ENCODE measurements at places on chromosomes 6 and 20.
A peak's percentile ranks its signal among the peaks of the same experiment; 100 is the strongest.

- no peaks in the 10 kb centered on the region for H3K27me3 ChIP-seq
- no peak overlapping the region for H3K27ac ChIP-seq
- H3K4me3 ChIP-seq, result no peak overlapping the region
- DNase-seq, result no peak
- no peaks in the 10 kb centered on the region for H3K4me1 ChIP-seq
Measured at GRCh38 chr6:14309516-14309915, 191.9 kb downstream of the CD83 start.

- H3K27ac ChIP-seq, result peak overlapping the region; percentile 99
- DNase-seq, result no peak
- H3K4me3 ChIP-seq, result peak overlapping the region; percentile 77
- no peaks in the 10 kb centered on the region for H3K27me3 ChIP-seq
- H3K36me3 ChIP-seq, result no peaks in the 10 kb centered on the region
Measured at GRCh38 chr20:50930976-50931305, 296 bp downstream of the ADNP start.

GRCh38 chr6:32046450-32047083 lies 8.4 kb downstream of the CYP21A2 start:
- peaks cover 20% of the 10 kb centered on the region for H3K4me1 ChIP-seq
- H3K4me3 ChIP-seq, result no peak overlapping the region
- peak; percentile 25 for DNase-seq
- peak overlapping the region; percentile 75 for H3K27ac ChIP-seq
- no peaks in the 10 kb centered on the region for H3K36me3 ChIP-seq
- H3K27me3 ChIP-seq, result no peaks in the 10 kb centered on the region

- H3K36me3 ChIP-seq, result no peaks in the 10 kb centered on the region
- no peak for DNase-seq
- H3K27ac ChIP-seq, result no peak overlapping the region
- no peak overlapping the region for H3K4me3 ChIP-seq
Measured at GRCh38 chr6:25851961-25852360, 20.1 kb upstream of the SLC17A1 start.

GRCh38 chr6:68760941-68761676 lies 126.0 kb downstream of the ADGRB3 start:
- no peaks in the 10 kb centered on the region for H3K4me1 ChIP-seq
- no peak overlapping the region for H3K27ac ChIP-seq
- H3K36me3 ChIP-seq, result no peaks in the 10 kb centered on the region
- no peak for DNase-seq
- no peak overlapping the region for H3K4me3 ChIP-seq

DNA sequence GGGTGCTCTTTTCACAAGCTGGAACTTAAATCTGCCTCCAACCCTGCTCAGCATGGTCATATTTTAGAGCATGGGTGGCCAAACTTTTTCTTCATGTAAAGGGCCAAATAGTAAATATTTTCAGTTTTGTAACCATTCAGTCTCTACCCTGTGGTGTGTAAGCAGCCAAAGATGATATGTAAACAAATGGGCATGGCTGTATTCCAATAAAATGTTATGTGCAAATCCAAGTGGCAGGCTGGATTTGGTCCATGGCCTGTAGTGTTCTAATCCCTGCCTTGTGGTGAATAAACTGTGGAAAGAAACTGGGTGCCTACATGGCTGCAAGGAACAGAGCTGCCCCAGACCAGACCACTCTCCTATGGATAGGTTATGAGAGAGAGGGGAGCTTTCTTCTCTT lies 32.7 kb downstream of the OGFRL1 start:
- no peaks in the 10 kb centered on the region for H3K36me3 ChIP-seq
- no peaks in the 10 kb centered on the region for H3K27me3 ChIP-seq
- H3K4me3 ChIP-seq, result no peak overlapping the region
- no peak for DNase-seq
- no peak overlapping the region for H3K27ac ChIP-seq
- H3K4me1 ChIP-seq, result no peaks in the 10 kb centered on the region

- H3K27ac ChIP-seq, result no peak overlapping the region
- H3K4me3 ChIP-seq, result no peak overlapping the region
- H3K27me3 ChIP-seq, result no peaks in the 10 kb centered on the region
- no peaks in the 10 kb centered on the region for H3K36me3 ChIP-seq
- no peak for DNase-seq
- no peaks in the 10 kb centered on the region for H3K4me1 ChIP-seq
Measured at GRCh38 chr6:105641504-105641903, 238.6 kb upstream of the PREP start.

GRCh38 chr20:25136643-25137559 lies 55.0 kb upstream of the VSX1 start:
- H3K27ac ChIP-seq, result no peak overlapping the region
- no peaks in the 10 kb centered on the region for H3K4me1 ChIP-seq
- H3K4me3 ChIP-seq, result no peak overlapping the region
- DNase-seq, result peak; percentile 23
- H3K27me3 ChIP-seq, result no peaks in the 10 kb centered on the region

DNA sequence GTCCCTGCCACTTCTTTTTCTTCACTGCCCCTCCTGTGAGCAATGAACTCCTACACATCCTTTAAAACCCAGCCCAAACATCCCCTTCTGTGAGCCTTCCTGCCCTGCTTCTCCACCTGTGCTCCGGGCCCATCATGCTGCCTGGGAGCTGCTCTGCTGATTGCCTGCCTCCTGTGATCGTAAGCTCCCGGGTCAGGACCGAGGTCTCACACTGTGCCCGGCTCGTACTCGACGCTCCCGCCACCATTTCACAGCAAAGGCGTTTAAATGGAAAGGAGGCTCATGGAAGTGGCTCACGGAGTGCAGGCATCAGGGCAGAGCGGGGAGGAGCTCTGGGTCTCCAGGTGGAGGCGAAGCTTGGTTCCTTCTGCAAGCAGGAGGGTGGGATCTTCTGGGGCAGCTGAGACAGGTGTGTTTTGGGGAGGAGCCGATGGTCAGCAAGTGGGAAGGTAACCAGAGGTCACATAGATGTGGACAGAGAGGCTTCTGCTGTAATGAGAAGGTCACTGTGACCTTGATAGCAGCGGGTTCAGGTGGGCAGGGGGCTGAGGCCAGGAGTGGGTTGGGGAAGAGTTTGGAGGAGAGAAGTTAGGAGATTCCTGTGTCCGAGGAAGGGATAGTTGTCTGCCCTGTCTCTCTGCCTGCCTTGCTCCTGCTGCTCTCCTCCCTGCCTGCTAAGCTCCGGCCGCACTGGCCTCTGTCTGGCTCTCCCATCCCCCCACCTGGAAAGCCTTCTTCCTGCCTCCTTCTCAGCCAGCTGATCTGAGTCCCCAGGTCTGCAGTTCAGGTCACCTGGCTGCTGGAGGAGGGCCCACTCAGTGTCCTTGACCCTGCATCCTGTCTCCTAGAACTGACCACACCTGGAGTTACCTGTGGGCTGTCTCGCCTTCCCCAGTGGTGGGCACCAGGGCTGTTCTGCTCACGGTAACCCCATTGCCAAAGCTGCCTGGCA lies 52.7 kb upstream of the FRMD1 start:
- no peak overlapping the region for H3K27ac ChIP-seq
- peak; percentile 14 for DNase-seq
- no peaks in the 10 kb centered on the region for H3K27me3 ChIP-seq

DNA sequence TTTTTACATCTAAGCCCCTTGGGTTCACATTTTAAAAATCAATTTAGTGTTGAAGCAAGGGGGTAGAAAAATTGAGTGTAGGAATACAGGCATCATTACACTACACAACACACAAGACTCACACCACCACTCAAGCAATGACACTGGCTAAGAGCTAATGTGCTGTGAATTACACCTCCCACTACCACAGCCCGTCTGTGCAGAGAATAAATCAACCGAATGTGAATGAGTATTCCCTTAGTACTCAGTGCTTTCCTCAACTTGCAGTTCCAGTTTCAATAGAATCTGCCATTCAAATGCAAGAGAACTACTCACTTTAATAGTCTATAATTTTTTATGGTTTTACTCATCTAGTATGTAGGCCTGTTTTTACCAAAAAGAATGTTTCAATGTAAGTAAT lies 114.4 kb downstream of the PDSS2 start:
- H3K4me1 ChIP-seq, result no peaks in the 10 kb centered on the region
- no peaks in the 10 kb centered on the region for H3K27me3 ChIP-seq
- H3K4me3 ChIP-seq, result no peak overlapping the region
- H3K27ac ChIP-seq, result no peak overlapping the region

GRCh38 chr6:137792160-137793033 lies 74.7 kb upstream of the TNFAIP3 start:
- H3K4me1 ChIP-seq, result no peaks in the 10 kb centered on the region
- no peaks in the 10 kb centered on the region for H3K27me3 ChIP-seq
- no peaks in the 10 kb centered on the region for H3K36me3 ChIP-seq
- no peak overlapping the region for H3K27ac ChIP-seq
- H3K4me3 ChIP-seq, result no peak overlapping the region

GRCh38 chr20:44805979-44806620 lies 4.2 kb downstream of the RIMS4 start:
- peak; percentile 89 for DNase-seq
- no peaks in the 10 kb centered on the region for H3K27me3 ChIP-seq
- no peaks in the 10 kb centered on the region for H3K36me3 ChIP-seq
- H3K4me1 ChIP-seq, result peaks cover 51% of the 10 kb centered on the region
- peak overlapping the region; percentile 45 for H3K27ac ChIP-seq

DNA sequence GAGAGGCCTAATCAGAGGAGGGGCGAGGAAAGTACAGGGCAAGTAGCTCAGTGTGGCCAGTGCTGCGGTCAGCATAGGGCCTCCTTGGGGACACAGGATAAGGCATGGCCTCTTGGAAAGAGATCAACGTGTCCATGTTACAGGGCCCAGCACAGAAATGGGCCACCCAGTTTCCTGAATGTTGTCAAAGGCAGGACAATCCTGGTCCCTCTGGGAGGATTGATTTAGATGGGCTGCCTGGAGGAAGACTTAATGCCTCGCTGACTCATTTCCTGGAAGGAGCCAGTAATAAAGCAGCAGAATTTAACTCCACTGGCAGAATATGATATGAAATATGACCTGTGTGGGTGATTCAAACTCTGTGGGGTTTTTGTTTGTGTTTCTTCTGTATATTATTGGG lies 16.6 kb downstream of the DDO start:
- H3K27ac ChIP-seq, result peak overlapping the region; percentile 36
- H3K27me3 ChIP-seq, result no peaks in the 10 kb centered on the region

DNA sequence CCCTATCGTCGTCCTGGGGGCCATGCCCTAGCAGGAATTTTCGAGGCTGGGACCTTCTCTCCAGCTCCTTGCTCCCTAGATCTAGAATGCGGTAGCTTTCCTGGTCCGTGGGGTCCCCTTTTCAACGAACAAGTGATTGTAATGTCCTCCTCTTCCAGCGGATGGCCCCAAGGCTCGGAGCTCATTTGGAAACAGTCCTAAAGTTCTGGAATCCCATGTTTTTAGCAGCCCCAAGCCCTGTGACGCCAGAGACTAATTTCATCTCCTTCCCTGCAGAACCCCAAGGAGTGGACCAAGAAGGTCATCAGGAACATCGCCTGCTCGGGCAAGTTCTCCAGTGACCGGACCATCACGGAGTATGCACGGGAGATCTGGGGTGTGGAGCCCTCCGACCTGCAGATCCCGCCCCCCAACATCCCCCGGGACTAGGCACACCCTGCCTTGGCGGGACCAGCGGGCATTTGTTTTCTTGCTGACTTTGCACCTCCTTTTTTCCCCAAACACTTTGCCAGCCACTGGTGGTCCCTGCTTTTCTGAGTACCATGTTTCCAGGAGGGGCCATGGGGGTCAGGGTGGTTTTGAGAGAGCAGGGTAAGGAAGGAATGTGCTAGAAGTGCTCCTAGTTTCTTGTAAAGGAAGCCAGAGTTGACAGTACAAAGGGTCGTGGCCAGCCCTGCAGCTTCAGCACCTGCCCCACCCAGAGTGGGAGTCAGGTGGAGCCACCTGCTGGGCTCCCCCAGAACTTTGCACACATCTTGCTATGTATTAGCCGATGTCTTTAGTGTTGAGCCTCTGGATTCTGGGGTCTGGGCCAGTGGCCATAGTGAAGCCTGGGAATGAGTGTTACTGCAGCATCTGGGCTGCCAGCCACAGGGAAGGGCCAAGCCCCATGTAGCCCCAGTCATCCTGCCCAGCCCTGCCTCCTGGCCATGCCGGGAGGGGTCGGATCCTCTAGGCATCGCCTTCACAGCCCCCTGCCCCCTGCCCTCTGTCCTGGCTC lies 48.5 kb downstream of the PYGB start:
- no peaks in the 10 kb centered on the region for H3K27me3 ChIP-seq
- no peaks in the 10 kb centered on the region for H3K36me3 ChIP-seq
- DNase-seq, result peak; percentile 40
- no peak overlapping the region for H3K4me3 ChIP-seq

- no peaks in the 10 kb centered on the region for H3K27me3 ChIP-seq
- H3K4me1 ChIP-seq, result no peaks in the 10 kb centered on the region
- DNase-seq, result no peak
- H3K27ac ChIP-seq, result no peak overlapping the region
- H3K4me3 ChIP-seq, result no peak overlapping the region
Measured at GRCh38 chr20:34445177-34446065, 70.8 kb upstream of the DYNLRB1 start.

- no peak overlapping the region for H3K27ac ChIP-seq
- no peaks in the 10 kb centered on the region for H3K36me3 ChIP-seq
- no peak for DNase-seq
Measured at GRCh38 chr6:153962555-153962954, 76.5 kb upstream of the OPRM1 start.

GRCh38 chr6:45595010-45595851 lies 217.5 kb upstream of the SUPT3H start:
- H3K27me3 ChIP-seq, result no peaks in the 10 kb centered on the region
- peaks cover 8% of the 10 kb centered on the region for H3K4me1 ChIP-seq
- no peak overlapping the region for H3K27ac ChIP-seq
- no peak overlapping the region for H3K4me3 ChIP-seq
- no peaks in the 10 kb centered on the region for H3K36me3 ChIP-seq

DNA sequence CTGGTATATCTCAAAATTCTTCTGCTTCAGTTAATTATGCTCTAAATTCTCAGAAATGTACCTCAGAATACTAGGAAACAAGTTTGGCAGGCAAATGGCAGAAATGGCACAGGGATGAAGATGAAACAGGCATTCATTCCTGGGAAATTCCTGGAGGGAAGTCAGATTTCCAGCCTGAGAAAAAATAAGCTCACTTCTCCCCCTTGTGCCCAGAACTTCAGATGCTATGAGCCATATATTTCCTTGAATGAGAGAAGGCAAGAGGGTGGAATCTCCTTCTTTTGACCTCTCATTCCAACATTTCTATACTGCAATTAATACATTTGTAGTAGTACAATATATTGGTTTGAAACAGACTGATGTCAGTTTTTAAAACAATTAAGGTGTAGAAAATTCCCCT lies 22.8 kb downstream of the RGS17 start:
- H3K4me1 ChIP-seq, result no peaks in the 10 kb centered on the region
- no peaks in the 10 kb centered on the region for H3K27me3 ChIP-seq
- DNase-seq, result no peak
- no peaks in the 10 kb centered on the region for H3K36me3 ChIP-seq

DNA sequence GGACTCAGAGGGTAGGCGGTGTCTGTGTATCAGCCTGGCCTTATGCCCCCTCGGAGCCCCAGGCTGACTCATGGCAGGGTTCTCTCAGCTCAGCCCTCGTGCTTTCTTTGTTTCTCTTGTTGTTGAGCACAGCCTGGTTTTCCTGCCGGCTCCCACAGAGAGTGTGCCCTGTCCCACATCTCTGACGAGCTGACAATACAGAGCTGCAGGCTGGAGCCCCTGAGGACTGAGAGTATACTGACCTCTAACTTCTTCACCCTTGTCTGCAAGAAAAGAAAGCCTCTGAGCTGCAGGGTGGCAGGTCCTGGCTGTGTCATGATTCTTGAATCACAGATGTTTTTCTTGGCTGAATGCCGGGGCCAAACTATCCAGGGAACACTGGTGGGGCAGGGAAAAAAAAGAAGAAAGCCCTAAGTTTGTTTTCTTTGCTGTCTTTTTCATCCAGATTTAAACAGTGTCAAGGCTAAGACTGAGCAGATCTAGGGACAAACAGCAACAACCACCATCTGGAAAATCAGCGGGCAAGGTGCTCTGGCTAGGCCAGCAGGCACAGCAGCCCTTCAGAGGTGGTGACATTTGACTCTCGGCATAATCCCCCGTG lies 63.3 kb upstream of the ZNF133 start:
- peaks cover 14% of the 10 kb centered on the region for H3K4me1 ChIP-seq
- H3K27me3 ChIP-seq, result no peaks in the 10 kb centered on the region
- H3K36me3 ChIP-seq, result no peaks in the 10 kb centered on the region
- DNase-seq, result peak; percentile 29

Data from testis (tissue), 5 donors.